ENCODE measurements at places on chromosomes 7 and 10.

DNA sequence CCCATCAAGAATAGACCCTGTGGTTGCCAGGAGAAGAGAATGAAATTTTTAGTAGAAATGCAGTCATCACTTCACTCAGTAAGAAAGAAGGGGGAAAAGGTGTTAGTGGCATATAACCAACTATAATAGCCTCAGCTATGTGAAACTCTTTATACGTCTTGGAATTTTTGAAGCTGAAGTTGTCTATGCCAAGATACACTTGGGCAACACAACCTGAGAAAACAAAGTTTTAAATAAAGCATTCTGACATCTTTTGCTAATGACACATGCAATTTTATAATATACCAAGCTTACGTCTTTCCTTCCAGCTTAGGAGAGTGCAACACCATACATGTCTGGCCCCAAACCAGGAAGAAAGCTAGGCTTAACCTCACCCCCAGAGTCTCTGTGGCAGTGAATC is 40.8 kb upstream of the ZNF438 start:
- no peak for DNase-seq

DNA sequence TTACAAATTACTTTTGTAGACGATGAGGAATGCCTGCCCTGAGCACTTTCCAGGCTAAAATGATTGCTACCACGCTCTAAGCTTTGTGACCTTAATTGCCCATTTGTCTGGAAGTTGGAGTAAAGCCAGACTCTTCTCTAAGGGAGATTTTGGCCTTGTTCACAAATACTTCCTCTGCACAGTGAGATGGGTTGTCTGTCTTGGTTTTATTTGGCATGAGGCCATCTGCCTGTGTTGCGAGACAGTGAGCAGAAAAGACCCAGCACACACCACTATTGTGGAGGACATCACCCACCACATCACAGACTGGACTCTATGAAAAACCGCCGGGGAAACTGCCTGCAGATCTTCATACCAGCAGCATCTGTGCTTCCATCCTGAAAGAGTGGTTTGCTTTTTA is 138.4 kb downstream of the BICC1 start:
- no peak for DNase-seq

- DNase-seq, result no peak
Measured at GRCh38 chr10:101189461-101190401, 39.5 kb downstream of the LBX1 start.

DNA sequence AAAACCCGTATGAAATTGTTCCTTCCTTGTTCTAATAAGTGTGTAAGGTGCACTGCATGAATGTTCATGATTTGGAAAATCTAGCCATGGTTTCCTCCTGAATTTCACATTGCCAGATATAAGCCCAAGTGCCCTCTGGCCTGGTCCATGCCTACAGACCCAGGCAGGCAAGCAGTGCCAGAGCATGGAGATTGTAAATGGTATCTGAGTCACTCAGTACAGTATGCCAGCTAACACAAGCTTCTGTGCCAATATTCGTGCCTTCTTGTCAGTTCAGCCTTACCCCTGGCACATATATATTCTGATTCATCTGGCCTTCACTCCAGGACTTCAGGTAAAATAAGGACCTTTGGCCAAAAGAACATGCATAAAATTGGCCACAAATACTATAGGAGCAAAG is 38.4 kb upstream of the PDE1C start:
- no peak for DNase-seq

DNA sequence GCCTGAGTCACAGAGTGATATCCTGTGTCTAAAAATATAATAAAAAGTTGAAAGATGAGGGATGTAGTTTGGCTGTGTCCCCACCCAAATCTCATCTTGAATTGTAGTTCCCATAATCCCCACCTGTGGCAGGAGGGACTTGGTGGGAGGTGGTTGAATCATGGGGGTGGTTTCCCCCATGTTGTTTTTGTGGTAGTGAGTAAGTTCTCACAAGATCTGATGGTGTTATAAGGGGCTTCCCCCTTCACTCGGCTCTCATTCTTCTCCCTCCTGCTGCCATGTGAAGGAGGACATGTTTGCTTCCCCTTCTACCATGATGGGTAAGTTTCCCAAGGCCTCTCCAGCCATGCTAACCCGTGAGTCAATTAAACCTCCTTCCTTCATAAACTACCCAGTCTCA is 25.1 kb upstream of the UBE3C start:
- no peak for DNase-seq

GRCh38 chr10:59748834-59749233 is 4.4 kb downstream of the MRLN start:
- no peak for DNase-seq

GRCh38 chr7:148884299-148885022 is 370 bp upstream of the EZH2 start:
- DNase-seq, result peak; percentile 91

DNA sequence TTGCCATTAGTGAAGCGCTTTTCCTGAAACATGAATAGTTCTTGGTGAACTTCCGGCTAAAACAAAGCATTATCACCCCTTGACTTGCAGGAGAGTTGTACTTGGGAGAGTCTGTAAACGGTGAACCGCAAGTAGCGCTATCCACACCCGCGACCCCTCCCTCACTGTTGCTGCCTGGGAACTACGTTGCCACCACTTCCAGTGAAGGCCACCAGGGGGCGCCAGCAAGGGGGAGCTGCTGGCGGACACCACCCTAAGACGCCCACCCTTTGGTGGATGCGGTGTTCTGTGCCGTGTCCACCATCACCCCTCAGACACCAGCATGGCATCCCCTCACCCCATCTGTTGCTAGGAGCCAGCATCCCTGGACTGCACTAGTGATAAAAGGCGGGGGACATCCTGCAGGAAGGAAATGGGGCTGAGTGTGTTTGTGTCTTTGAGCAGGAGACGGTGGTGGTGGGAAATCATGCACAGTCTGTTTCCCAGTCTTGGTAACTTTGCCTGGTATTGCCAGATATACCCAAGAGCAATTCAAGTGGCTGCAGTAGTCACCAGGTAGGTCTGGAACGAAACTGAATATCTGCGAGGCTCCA is 298.2 kb downstream of the FRMD4A start:
- no peak for DNase-seq

DNA sequence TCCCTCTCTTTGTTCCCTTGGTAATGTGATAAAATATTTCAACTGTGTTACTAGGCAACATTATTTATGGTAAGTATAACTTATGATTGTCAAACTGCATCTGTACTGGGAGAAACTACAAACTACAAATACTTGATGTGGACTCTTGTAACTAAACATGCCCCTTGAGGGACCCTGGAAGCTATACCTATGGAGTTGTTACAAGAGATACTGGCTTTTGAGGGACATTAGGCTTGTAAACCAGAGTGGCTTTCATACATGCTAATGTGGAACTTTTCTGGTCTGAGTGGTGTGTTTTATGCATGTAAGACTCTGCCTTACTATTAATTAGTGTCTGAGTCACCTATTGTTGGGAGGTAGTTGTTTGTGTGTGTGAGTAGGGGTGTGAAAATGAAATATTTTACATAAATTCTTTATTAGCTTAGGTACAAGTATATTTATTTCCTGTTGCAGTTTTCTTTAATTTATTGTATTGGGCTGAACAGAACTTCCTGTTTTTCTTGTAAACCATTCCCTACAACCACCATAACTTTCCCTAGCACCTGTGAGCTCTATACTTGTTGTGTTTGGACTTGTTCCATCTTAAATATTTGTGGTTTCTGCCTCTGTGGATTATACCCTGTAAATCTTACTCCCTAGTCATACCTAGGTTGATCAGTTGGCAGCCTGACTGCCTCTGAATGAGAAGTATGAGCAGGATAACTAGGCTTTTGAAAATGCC is 49.8 kb downstream of the STK31 start:
- DNase-seq, result no peak

GRCh38 chr10:99676895-99677294 is 17.6 kb downstream of the ENTPD7 start:
- no peak for DNase-seq

DNA sequence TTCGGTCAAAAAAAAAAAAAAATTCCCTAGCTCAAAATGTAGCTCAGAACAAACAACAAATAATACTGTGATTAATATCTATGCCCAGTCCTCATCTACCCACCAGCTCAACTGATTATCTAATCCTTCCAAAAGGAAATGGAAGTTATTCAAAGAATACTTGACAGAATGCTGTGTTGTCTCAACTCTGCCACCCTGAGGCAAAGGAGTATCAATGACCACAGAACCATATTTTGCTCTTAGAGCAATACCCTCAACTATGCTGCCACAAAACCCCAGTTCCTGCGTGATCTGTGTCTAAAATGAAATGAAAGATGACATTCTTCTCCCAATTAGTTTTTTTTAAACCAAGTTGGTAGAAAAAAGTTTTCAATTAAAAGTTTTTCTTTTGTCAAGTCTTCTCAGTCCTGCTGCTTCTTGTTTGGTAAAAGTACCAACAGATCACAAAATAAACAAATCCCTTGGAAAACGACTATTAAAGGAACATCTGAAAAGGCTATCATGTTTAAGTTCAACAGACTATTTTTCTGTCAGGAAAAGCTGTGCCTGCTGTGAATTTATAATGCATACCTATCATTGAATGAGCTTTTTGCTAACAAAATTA is 21.6 kb downstream of the RBM28 start:
- DNase-seq, result no peak

DNA sequence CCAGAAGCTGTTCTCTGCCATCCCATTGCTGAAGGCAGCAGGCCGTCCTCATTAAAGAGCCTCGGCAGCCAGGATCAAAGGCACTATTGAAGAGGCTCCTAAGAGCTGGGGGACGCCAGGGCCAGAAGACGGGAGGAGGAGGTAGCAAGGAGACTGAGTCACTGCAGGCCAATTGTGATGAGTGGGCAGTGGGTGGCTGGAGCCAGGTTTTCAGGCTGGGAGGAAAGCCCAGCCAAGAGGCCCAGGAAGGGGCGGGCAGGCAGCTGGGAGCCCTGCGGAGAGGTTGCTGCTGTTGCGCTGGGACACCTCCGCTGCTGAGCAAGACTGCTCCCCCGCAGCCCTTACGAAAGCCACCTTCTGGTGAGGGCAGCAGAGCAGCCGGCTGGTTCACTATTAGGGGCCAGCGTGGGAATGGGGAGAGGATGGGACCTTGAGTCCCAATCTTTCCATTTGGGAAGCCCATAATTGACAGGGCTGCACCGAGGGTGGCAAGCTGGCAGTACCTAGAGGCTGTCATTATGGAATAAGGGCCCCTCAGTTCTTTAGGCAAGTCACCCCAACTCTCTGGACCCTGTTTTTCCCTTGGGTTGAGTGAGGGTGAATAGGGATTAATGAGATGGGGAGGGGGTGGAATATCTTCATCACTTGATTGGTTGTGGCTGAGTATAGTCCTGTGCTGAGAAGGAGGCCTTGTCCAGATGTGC is 48.4 kb downstream of the UNC5B start:
- DNase-seq, result no peak

GRCh38 chr7:107044347-107045194 is at the start of gene PRKAR2B:
PRKAR2B (plus strand) TSS chr7:107044705; CDS start chr7:107044908, 203 bp downstream.
- DNase-seq, result peak; percentile 70

DNA sequence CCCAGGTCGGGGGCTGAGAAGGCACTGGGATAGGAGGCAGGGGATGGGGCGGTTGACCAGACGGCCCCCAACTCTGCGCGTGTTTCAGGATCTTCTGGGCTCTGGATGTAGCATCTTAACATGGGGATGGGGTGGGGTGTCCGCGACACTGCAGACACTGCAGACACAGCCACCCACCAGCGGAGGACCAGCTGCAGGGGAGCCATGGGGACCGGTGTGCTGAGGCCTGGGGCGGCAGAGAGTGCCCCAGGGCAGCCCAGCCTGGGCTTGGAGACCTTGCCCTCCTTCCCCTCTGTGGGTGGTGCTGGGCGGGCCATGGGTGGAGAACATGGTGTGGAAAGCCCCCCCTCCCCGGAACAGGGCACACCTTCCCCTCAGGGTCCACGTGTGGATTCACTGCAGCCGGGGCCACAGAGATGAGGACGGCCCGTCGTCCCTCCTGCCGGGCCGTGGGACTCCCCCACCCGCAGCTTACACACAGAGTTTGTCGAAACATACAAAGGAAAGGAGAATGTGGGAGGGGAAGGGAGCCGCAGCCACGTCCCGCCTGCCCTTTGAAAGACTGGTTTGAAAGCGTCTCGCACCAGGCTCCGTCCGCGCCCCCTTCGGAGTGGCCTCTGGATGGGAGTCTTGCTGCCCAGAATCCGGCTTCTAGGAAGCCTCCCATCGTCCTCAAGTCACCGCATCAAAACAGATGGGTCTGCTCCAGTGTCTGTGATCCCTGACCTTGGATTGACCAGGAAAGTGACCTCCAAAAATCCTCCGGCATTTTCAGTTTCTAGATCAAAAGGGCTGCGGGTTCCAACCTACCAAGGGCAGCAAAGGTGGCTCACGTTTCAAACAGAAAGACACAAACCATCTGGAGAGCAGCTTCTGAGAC is 91.5 kb upstream of the TCERG1L start:
- DNase-seq, result no peak

DNA sequence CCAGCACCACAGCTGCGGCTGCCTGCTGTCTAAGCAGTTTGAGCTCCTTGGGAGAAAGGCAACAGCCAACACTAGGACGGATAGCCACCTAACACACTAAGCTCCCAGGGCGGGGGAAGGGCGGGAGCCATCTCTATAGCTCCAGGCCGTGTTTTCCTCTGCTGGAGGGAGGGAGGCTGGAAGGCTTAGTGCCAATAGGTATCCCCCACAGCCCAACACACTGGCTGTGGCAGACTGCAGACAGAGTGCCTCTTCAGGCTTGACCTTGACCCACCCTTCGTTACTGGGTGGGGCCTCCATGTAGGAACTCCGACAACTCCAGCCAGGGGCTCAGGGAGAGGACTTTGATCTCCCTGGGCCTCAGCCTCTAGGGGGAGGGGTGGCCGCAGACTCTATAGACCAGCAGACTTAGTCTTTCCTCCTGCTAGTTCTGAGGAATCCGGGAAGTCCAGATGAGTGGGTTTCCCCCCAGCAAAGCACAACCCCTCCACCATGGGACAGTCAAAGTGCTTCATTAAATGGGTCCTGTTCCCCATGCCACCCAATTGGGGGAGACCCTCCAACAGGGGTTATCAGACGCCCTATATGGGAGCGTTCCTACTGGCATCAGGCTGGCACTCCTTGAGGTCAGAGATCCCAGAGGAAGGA is 314.4 kb upstream of the MKI67 start:
- no peak for DNase-seq

GRCh38 chr7:24318326-24318725 is 34.3 kb downstream of the NPY start:
- no peak for DNase-seq

GRCh38 chr7:44105832-44106231 is 1.7 kb downstream of the AEBP1 start:
- no peak for DNase-seq
